Stimulated activated CD8-positive, alpha-beta memory T cell treated with anti-CD3 and anti-CD28 coated beads, Interleukin-4, amount 100 ng/mL, for 1 hour (primary cell): ENCODE measurements at places on chromosomes 2 and 18.

- no peak for DNase-seq
Observed at GRCh38 chr18:53458944-53459580, 765.4 kb downstream of the MBD2 start.

GRCh38 chr2:134152045-134153010 is 101.5 kb upstream of the MGAT5 start:
- DNase-seq: no peak

DNA sequence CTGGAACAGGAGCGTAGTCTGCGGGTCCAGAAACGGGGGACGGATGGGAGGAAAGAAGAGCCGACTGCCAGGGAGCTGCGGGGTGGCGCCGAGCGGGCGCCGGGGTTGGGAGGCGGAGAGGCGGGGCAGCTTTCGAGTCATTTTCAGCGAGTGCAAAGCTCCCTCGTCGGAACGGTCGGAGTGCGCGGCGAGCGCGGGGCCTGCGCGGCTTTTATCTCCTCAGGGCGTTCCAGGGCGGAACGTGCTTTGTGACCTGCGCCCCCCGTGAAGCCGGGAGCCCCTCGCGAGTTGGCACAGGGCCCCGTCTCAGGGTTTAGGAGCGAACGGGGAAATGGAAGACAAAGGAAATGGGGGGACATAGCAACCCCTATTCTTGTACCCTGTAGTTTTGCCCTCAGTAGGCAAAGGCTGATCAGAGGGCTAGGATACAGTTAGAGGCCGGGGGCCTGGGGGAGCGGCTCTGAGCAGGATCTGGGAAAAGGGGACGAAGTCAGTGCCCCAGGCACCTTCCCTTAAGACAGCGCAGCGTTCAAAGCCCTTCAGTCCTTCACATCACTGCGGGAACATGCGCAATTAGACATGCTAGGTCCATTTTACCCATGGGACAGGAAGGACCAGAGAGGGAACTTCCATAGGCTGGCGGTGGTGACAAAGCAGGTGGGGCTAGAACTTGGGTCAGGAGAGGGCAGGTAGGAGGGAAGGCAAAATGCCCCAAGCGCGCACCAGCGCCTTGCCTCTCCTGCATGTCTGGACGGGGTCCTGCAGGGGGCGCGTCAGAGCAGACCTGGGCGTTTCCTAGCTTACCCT is 60.1 kb upstream of the IL1RL1 start:
- no peak for DNase-seq

DNA sequence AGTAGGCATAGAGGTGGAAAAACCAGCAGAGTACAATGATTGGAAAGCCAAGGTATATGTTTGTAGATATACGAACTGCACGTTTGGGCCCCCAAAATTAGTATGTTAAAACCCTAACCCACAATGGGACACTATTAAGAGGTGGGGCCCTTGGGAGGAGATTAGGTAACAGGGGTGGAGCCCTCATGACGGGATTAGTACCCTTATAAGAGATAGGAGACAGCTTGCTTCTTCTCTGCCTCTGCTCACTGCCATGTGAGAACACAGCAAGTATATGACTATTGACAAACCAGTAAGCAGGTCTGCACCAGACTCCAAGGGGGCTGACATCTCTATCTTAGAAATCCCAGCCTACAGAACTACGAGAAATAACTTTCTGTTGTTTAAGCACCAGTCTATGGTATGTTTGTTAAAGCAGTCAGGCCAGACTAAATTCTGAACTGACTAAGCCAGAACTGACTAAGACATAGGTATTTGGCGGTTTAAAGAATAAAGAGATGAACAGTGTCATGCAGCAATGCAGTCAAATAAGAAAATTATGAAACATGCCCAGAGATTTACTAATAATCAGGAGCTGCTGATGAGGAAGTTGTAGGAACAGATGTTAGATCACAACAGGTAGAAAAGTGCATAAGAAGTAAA is 182.9 kb downstream of the DYM start:
- DNase-seq: no peak

DNA sequence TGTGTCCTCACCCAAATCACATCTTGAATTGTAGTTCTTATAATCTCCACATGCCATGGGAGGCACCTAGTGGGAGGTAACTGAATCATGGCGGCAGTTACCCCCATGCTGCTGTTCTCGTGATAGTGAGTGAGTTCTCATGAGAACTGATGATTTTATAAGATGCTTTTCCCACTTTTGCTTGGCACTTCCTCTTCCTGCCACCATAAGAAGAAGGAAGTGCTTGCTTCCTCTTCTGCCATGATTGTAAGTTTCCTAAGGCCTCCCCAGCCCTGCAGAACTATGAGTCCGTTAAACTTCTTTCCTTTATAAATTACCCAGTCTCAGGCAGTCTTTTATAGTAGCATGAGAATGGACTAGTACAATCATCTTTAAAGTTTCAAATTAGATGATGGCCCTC is 902.4 kb upstream of the PIK3C3 start:
- no peak for DNase-seq

DNA sequence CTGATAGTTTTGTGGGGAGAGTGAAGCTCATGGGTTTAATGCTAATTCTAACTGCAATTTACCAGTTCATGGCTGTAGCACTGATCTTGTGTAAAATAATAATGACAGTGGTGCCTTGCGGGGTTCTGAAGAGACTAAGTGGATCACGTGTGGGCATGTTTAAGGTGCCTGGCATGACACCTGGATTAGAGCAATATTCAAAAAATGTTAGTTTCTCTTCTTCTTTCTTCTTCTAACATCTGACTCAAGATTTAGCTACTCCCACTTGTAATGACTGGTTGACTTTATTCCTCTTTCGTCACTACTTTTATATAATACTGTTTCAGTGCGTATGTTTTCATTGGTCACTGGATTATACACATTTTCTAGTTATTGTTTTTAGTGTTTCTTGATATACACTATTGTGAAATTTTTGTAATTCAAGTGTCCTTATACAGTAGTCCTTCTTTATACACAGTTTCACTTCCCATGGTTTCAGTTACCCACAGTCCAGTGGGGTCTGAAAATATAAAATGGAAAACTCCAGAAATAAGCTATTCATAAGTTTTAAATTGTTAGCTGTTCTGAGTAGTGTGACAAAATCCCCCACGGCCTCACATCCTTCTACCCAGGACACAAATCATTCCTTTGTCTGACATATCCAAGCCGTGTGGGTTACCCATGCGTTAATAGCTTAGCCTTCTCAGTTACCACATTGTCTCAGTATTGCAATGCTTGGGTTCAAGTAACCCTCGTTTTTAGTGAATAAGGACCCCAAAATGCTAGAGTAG is 662.2 kb upstream of the CNTNAP5 start:
- DNase-seq: no peak

GRCh38 chr2:39487398-39488250 is 50.5 kb upstream of the MAP4K3 start:
- DNase-seq: no peak

- DNase-seq: no peak
Observed at GRCh38 chr2:20430461-20431300, 16.2 kb upstream of the RHOB start.

DNA sequence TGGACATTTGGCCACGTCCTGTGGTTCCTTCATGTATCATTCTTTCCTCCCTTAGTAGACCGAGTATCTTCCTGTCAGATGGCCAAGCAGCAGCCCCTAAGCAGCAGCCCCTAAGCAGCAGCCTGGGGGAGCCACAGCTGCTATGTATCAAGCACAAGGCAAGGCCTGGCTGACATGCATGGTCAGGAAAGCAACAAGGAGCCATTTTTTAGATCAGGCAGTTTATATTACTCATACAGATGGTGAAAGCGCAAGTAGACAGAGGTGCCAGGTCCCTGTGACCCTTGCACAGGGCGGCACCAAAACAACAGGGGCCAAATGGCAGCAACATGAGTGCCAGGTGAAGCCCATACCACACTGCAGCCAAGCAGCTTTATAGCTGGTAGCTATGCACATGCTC is 22.1 kb downstream of the CHCHD5 start:
- DNase-seq: no peak

- no peak for DNase-seq
Observed at GRCh38 chr2:151363709-151364108, 6.3 kb downstream of the TNFAIP6 start.

GRCh38 chr18:61735564-61736102 is 157.2 kb downstream of the RNF152 start:
- DNase-seq: no peak

DNA sequence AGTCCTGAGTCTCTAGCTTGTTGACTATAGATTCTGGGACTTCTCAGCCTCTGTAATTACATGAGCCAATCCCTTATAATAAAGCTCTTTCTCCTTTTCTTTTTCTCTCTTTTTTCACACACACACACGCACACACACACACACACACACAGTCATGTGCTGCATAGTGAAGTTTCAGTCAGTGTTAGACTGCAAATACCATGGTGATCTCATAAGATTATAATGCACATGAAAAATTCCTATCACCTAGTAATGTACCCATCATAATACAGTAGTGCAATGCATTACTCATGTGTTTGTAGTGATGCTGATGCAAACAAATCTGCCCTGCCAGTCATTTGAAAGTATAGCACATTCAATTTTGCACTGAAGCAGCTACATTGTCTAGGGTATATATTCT is 558.2 kb downstream of the SUCLG1 start:
- DNase-seq: no peak

DNA sequence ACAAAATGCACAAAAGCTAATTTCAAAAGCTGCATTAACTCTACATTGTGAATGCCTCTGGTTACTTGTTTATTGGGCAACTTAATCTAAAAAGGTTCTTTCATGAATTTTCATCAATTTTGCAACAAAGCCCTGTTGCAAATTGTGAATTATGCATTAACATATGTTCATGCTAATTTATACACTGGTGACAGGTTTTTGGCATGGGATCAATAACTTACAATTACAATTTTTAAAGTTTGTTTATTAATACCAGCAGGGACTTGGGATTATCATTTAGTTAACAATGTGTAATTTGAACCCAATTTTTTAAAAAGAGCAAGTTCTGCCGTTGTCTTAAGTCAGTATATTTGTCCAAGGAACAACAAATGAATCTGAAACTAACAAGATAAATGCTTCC is 183.6 kb downstream of the DCC start:
- DNase-seq: no peak

GRCh38 chr2:133377021-133377481 is 191.2 kb downstream of the NCKAP5 start:
- no peak for DNase-seq

DNA sequence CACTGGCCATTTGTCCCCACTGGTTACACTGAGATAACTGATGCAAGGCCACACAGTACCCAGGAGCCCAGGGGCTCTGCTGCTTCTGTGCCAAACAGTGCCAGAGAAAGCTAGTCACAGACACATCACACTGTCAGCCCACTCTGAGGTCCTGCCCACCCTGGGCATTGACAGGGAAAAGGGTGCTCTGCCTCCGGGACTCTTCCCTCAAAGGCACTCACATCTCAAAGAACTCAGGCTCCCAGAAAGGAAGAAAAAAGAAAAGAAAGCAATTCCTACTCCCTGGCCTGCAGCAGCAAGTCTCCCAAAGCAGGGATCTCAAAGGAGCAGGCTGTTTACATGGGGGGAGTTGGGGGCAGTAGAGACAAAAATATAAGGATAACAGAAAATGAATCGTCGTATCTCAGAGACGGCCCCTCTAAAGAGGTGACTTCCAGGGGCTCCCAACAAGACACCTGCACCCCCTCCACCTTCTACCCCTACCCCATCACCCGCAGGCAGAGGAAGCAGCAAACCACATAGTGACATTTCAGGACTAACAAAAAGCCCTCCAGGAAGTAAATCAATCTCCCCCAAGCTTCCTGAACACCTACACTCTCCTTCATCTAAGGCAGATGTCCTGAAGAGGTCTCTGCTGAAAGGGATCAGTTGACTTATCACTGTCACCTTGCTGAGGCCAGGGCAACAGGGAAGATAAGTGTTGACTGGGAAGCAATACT is 247.6 kb downstream of the TNS1 start:
- DNase-seq: no peak

- no peak for DNase-seq
Observed at GRCh38 chr2:1717113-1717512, 27.2 kb downstream of the PXDN start.

DNA sequence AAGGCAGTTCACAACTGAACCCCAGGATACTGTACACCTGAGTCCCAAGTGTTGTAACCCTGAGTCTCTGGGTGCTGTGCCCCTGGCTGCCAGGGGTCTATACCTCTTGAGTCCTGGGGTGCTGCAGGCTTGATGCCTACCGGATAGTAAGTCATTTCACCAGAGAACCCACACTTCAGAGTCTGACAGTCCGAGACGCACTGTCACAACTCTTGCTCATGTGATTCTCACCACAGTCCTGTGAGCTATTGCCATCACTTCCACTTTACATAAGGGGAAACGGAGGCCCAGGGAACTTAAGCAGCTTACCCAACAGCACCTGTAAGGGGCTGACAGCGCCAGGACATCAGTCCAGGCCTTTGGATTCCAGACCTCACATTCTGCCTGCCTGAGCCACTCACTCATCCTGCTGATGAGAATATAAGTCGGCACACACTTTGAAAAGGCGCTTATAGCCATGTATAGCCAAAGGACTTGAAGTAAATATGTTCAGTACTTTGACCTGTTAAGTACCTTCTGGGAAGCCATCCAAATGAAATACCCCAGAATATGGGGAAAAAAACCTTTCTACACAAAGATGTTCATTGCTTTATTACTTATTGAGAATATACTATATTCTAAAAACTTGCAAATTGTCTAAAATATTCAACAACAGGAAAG is 180.7 kb upstream of the ID2 start:
- DNase-seq: no peak

DNA sequence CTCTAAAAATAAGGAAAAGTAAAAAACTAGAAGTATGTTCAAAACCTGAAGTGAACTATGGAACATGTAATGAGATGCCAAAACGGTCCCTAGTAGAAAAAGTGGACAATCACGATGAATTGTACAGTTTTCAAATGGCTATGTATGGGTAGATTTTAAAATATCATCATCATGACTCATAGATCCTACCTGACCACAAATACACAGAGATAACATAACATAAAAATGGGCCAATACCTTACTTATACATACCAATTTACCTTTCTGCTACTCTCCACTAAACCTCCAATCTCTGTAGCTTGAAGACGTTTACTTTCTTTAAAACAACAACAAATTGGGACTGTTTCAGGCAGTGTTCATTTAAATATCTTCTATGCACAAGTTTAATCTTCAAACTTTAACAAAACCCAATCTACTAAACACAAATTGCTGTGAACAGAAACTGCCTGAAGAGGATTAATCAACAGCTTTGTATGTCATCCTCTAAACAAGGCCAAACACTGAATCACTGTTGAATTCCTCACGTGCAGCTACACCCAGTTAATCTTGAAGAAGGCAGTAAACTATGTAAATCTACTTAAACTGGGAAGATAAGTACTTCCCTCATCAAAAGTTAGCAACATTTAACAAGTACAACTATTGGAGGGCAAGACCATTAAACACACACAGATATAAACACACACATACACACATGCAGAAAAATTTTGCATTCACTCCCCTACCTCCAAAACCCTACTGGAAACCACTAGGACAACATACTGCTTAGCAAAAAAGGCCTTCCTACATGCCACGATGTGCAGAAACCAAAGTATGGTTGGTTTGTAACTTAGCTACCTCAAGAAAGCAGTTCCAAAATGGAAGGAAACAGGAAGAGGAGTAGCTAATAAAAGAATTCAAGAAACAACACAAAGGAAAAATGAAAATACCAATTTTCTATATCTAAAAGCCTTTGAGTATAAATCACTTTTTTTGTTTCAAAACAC is 90.3 kb downstream of the RBMS1 start:
- DNase-seq: no peak

- DNase-seq: no peak
Observed at GRCh38 chr2:221502270-221503010, 69.7 kb downstream of the EPHA4 start.
